NCI-H2081 treated with DMSO at 0.1 percent for 48 hours (cell line): ENCODE measurements at places on chromosomes 2 and 18.

DNA sequence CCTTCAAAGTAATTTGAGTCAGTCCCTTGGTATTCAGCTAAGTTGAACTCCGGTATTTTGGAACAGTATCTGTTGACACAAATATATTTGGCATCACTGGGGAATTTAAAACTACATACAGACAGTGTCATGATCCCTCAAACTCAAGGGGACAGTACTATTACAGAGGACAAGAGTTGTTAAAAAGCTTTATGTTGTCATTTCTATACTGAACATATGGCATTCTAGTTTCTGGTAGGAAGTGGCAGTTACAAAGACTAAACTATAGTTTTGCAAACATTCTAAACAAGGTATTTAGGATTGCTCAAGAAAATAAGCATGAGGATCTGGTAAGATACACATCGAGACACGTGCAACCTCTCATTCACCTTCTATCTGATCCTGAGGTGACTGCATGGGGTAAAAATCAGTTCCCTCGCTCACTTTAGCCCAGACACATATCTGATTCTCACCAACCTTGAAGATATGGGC lies 16.6 kb upstream of the CCNYL1 start:
- DNase-seq: no peak

GRCh38 chr2:118032169-118033013 lies 18.5 kb upstream of the CCDC93 start:
- DNase-seq: no peak

DNA sequence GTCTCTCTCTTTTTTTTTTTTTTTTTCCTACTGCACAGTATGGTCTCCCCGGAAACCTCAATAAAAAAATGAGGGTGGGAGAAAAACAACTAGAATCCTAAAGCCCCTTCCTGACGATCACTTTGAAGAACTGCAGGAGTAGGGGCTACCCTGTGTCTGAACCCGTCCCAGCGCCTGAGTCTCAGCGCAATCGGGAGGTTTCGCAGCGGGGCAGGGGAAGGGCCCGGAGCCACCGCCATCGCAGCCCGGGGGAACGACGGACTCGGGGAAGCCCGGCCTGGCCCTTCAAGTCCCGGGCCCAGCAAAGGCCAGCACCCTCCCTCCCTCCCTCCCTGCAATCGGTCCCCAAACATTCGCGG lies 411 bp downstream of the NARS1 start:
- no peak for DNase-seq

GRCh38 chr2:6793913-6794312 lies 71.8 kb downstream of the CMPK2 start:
- no peak for DNase-seq

DNA sequence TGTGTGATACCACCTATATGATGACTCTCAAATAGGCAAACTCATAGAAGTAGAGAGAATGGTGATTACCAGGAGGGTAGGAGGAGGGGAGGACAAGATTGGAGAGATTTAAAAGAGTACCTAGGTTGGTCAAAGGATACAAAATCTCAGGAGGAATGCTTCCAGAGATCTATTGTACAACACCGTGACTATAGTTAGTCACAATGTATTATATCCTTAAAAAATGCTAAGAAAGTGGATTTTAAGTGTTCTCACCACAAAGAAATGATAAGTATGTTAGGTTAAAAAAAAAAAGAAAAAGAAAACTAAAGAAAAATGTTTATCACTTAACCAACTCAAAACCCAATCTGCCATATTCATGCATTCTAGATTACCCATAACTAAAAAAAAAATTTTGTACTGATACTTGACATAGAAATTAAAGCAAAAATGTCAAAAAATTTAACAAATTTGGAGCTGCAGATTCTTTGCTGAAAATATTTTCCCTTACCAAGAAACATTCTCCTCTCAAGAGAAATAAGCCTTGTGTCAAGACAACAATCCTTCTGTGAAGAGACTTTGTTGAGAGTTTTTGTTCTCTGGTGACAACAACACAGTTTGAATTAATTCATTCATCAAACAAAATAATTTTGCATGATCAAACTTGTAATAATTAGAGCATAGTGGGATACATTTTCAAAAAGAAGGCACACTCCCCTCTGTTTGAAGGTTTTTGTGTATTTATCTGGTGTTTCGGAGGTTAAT lies 213.1 kb downstream of the DNER start:
- DNase-seq: no peak

DNA sequence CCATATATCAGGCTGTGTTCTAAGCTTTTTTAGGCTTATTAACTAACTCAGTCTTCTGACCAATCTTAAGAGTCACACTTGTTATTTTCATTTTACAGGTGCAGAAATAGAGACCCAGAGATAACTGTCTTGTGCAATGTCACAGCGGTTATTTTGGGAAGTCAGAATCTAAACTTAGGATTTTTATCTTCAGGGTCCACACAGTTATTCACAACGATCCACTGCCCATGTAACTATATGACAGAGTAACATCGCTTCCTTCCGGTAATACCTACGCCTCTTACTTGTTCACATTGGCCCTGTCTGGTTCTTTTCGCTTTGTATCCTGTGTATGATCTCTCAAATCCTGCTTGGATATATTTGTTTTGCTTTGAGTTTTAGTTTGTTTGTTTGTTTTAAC lies 631.7 kb downstream of the LRP1B start:
- DNase-seq: no peak

DNA sequence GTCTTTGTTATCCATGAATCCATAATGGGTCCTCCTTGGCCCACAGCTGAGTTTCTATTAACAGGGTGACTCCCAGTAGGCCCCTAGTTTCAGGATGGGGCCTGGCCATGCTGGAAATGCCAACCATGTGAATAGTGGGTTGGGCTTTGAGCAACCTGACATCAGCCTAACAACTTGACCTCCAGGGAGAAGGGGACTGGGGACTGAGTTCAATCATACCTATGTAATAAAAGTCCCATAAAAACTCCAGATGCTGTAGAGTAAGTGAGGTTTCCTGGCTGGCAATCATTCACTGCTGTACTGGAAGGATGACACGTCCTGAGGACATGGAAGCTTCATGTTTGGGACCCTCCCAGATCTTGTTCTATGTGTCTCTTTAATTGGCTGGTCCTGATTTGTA lies 7.9 kb downstream of the REV1 start:
- no peak for DNase-seq

- DNase-seq: no peak
These were observed 34.9 kb downstream of the SUCLG1 start for GRCh38 chr2:84424152-84424551.

DNA sequence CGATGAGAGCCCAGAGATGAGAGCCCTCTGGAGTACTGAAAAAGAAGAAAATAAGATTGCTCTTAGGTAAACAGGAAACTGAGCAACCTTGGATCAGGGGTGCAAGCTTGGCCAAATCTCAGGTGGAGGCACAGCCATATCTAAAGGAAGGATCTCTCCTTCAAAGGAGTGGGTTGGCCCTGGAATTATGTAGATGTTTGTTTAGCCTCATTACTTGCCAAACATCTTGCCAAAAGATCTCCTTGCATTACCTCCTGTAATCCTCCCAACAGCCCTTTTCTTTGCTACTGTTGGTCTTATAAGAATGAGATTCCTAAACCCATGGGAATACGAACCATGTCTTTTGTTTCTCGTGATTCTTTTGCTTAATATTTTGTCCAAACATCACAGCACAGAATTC lies 332.6 kb upstream of the NCKAP5 start:
- DNase-seq: no peak

- no peak for DNase-seq
These were observed 39.8 kb downstream of the TTN start for GRCh38 chr2:178767094-178768060.

DNA sequence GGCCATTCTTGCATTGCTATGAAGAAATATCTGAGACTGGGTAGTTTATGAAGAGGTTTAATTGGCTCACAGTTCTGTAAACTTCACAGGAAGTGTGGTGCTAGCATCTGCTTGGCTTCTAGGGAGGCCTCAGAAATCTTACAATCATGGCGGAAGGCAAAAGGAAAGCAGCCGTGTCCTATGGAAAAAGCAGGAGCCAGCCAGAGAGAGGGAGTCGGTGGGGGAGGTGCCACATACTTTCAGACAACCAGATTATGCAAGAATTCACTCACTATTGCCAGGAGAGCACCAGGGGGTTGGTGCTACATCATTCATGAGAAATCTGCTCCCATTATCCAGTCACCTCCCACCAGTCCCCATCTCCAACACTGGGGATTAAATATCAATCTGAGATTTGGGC lies 64.1 kb downstream of the CPS1 start:
- DNase-seq: no peak

DNA sequence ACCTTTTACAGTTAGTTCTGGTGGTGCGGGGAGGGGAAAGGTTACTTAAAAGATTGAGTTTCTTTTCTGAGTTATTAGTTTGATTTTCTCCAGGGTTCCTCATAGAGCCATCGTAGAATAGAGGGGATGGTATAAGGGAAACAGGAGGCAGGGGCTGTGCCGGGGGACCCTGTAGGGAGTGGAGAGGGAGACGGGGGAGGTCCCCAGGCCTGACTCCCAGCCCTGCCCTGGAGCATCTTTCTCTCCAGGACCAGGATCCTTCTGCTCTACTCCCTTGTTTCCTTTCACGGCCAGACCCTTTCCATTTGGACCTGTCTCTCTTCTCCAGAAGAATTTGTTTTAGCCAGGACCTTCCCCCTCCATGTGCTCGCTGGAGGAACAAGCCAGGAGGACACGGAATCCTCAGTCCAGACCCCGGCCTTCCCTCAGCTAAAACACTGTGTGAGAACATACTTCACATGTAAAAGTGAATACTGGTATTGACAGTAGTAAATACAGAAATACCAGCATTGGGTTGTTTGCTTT lies 35.4 kb downstream of the DGKD start:
- no peak for DNase-seq

GRCh38 chr2:97745474-97746174 lies 32.2 kb downstream of the ZAP70 start:
- DNase-seq: no peak

DNA sequence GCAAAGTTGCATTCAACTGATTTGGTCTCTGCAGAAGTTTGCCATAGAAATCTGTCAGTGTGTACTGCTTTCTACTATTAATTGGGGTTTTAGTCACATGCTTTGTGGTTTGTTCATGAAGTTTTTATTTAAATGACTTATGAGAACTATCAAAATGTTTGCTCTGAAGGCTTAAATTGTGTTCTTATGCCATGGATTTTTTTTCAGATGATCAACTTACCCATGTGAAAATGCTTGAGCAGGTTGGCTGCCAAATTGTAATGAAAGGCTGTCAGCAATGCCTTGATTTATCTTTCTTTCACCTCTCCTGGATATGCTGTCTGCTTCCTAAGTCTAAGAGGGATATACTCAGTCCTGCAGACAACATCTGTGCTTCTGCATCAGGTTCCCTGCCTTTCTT lies 50.7 kb downstream of the FMNL2 start:
- DNase-seq: no peak

DNA sequence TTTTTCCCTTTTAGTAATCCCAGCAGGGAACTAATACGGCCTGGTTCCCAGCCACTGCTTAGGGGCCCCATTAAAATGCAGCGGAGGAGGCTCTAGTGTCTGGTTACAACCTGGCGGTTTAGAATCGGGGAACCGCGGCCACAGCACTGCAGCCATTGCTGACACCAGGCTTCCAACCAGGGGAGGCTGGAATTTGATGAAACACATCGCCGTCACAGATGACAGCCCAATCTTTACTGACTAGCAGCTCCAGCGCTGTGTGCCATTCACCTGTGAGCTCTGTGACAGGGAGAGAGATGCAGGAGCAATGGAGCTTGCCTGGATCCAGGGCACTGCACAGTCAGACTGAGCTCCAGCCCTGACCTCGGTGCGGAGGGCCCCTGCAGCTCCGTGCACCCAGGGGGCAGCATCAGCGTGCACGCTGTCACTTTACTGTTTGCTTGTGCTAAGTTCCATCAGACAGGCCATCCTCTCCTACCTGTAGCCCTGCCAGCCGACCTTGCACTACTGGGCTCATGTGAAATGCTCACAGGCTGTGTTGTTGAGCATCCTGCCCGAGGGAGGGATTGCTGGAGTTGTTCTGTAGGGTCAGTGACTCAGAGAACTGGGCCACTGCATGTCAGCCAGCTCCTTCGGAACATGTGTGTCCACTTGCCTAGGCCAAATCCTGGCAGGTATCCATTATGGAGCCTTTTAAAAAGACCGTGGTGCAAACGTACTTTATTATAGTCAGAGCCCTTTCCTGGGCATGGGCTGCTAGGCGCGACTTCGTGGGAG lies 203.5 kb downstream of the SEPTIN10 start:
- DNase-seq: no peak

DNA sequence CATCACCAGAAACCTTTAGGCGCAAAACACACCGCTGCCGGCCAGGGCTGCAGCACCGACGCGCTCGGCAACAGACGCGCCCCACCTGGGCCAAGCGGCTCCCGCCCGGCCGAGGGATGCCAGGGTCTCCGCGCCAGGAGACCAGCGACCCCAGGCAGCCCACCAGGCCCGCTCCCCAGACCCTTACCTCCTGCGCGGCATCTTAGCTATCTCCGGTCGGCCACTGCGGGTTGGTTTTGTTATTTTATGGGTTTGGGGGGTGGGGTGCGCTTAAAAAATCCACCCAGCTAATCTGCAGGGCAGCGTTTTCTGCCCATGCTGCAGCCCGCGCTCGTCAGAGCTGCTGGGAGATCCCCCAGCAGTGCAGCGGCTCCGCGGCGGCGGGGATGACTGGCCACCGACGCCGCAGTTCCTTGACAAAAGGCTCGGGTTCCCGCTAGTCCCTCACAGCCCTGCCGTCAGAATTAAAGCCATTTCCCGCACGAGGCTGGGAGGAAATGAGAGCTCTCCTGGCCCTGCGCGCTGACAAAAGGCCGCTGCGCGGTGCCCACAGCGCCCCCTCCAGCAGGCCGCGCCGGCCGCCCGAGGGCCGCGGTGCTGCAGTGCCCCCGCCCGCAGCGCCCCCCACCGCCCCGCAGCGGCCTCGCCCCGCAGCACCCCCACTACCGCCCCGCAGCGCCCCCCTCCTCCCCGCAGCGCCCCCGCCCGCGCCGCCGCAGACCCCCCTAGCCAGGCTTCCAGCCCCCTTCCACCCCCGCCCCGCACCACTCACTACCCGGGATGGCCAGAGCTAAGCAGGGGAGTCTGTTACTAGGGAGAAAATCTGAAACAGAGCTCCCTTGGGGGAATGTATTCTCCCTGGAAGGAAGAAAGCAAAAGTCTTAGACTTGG lies at the start of gene ADD2:
Gene ADD2, minus strand, starts transcription at position 502 of the 891 bp plus-strand sequence. CDS start 61,792 bp downstream, outside the sequence.
- no peak for DNase-seq

DNA sequence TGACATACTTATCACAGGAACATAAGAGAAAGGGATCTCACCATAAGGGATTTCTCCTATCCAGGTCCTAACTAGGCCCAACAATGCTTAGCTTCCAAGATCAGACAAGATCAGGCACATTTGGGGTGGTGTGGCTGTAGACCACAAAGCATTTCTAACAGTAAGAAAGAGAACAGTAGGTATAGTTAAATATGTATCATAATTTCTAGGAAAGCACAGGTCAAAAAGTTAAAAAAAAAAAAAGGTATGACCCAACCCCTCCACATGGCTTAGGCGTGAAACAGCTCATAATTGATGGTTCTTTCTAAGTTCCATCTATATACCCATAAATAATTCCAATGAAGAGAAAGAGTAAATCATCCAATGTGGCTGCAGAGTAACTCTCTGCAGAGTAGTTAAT lies 6.9 kb downstream of the PRKD3 start:
- no peak for DNase-seq
